ENCODE measurements at places on chromosomes 7 and 10. TPM values are rescaled to one million over a fixed set of nuclear protein-coding genes. Genes with fewer than 3 reads are reported as not detected.
A peak's percentile ranks its signal among the peaks of the same experiment; 100 is the strongest.

- H3K27ac ChIP-seq = peak overlapping the region; percentile 58
- no peaks in the 10 kb centered on the region for H3K36me3 ChIP-seq
These were observed 76.7 kb downstream of the GPR26 start for GRCh38 chr10:123742751-123743440.

CCDC3 gene
- total RNA-seq = 3.1 TPM

RARRES2 gene
- total RNA-seq = 342 TPM

DNA sequence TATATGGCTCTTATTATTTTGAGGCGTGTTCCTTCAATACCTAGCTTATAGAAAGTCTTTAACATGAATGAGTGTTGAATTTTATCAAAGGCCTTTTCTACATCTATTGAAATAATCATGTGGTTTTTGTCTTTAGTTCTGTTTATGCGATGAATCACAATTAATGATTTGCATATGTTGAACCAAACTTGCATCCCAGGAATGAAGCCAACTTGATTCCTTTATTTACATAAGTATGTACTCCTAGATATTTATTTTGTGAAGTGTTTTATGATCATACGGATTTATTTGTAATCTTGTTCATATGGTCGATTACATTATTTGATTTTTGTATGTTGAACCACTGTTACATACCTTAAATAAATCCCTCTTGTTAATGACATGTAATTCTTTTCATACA lies 244.3 kb upstream of the KCND2 start:
- H3K36me3 ChIP-seq = no peaks in the 10 kb centered on the region
- H3K4me3 ChIP-seq = no peak overlapping the region

ARMC3 gene
- not detected for total RNA-seq

PNLIPRP2 gene
- not detected for total RNA-seq

DNA sequence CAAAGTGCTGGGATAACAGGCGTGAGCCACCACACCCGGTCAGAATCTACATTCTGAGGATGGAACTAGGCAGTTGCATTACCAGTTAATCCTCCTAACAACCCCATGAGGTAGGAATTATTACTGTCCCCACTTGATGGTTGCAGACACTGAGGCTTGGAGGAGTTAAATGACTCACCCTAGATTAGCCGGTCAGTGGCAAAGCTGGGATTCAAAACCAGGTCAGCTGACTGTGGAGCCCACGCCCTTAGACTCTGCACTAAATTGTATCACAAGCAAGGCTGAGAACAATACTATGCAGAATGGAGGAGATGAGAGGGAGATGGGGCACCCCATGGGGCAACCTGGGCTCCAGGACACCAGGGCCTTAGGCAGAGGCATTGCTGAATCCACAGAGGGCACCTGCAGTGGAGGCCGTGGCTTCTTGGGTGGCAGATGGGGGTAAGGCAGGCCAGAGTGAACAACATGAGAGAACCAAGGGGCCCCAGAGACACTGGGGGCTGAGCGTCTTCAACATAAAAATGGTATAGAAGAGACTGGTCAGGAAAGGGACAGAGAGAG lies 723.4 kb downstream of the PARD3 start:
- H3K36me3 ChIP-seq = no peaks in the 10 kb centered on the region
- DNase-seq = no peak
- H3K27me3 ChIP-seq = no peaks in the 10 kb centered on the region
- no peak overlapping the region for H3K27ac ChIP-seq
- no peak overlapping the region for H3K4me3 ChIP-seq

DNA sequence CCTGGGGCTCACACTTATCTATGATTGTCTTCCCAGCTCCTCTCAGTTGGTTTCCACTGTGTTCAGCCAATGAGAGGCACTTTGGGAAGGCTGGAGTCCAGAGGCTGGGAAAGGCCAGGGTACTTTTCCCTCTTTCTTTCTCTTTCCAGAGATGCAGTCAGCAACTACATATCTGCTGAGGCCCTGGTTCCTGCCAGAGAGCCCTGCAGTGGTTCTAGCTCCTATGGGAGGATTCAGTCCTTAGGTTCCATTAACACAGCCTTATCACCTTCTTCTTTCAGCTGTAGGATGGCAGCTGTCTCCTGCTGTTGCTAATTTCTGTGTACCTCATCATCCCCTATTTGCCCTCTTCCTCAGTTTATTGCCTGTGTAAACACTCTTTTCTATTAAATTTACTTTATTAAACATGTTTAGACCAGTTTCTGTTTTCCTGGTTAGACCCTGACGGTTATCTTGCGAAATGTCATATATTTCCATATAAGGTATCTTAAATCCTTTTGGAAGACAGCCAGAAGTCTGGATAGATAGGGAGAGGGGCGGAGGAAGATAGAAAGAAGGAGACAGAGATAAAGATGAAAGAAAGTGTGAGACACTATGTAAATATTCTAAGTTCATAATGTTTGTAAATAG lies 100.3 kb downstream of the HGF start:
- H3K4me3 ChIP-seq = no peak overlapping the region
- H3K36me3 ChIP-seq = no peaks in the 10 kb centered on the region
- no peaks in the 10 kb centered on the region for H3K27me3 ChIP-seq

DNA sequence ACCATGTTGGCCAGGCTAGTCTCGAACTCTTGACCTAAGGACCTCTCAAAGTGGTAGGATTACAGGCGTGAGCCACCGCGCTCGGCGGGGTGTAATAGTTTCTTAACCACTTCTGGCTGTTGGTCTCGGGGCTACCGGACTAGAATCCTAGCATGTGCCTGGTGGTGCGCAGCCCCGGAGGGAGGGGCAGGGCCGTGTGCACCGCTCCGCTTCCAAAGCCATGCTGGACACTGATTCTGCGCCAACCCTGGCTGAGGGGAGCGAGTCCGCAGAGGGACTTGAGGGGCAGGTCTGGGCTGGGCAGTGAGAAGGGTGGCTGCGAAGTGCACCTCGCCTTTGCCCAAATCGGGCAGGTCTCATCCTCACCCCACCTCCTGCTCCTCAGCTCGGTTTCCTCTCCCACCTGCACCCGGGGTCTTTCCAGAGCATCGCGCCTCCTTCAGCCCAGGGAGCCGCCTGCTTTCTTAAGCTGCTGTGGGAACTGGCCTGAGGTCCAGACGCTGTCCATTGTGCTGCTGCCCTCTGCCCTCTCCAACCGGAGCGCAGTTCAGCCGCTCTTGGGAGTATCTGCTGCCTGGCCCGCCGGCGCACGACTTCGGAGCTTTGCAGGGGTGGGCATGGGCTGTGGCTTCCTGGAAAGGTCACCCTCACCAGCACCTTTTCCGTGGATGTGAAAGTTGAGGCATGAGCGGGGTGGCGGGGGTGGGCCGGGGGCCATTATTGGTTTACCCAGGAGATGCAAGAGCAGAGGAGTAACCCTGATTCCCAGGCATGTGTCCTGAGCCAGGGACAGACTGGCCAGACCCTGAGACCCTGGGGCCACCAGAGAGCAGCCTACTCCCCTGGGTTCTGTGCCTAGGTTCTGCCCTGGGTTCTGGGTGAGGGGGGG lies 422.6 kb upstream of the NUPR2 start:
- DNase-seq = no peak
- no peak overlapping the region for H3K27ac ChIP-seq
- no peaks in the 10 kb centered on the region for H3K36me3 ChIP-seq
- H3K4me3 ChIP-seq = peak overlapping the region; percentile 34

SPOCK2 gene
- 5.8 TPM for total RNA-seq

- no peaks in the 10 kb centered on the region for H3K36me3 ChIP-seq
- H3K4me3 ChIP-seq = no peak overlapping the region
- no peaks in the 10 kb centered on the region for H3K27me3 ChIP-seq
- H3K27ac ChIP-seq = no peak overlapping the region
- H3K4me1 ChIP-seq = peaks cover 12% of the 10 kb centered on the region
These were observed 115.2 kb upstream of the PITRM1 start for GRCh38 chr10:3287572-3288445.

DNA sequence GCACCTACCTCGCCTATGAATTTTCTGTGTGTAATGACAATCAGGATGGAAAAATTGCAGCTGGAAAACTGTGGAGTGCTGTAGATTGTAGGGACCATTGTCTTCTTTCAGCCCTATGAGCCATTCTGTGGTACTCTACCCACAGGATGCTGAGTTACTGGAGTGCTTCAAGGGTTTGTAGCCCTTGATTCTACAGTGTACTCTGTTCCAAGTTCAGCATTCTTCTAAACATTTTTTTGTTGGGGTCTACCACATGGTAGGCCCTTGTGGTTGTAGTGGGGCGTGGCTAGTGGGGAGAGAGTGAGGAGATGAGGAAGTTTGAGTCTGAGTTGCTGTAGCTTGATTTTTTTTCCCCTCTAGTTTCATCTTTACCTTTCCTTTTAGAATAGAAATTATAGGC lies 33.5 kb downstream of the REEP3 start:
- no peaks in the 10 kb centered on the region for H3K27me3 ChIP-seq
- DNase-seq = no peak
- H3K4me3 ChIP-seq = no peak overlapping the region
- H3K27ac ChIP-seq = no peak overlapping the region
- no peaks in the 10 kb centered on the region for H3K36me3 ChIP-seq
- H3K4me1 ChIP-seq = peaks cover 9% of the 10 kb centered on the region

DNA sequence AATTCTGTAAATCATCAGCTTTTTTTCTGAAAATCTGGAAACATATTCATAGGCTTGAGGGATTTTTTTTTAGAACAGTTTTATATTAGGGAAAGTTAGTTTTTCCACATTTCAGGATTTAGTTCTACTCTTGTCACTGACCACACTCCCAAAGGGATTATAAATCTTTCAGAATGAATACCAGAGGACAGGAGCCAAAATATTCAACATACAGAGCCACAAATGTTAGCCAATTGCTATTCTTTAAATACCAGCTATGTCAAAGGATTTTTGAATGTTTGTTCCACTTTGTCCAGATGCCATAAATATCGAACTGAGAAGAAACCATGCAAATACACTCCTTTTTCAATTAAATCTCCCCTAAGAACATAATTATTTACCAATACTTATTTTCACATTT lies 50.7 kb downstream of the ODAD2 start:
- no peak for DNase-seq
- no peaks in the 10 kb centered on the region for H3K4me1 ChIP-seq
- H3K27ac ChIP-seq = no peak overlapping the region
- no peaks in the 10 kb centered on the region for H3K27me3 ChIP-seq
- no peak overlapping the region for H3K4me3 ChIP-seq
- no peaks in the 10 kb centered on the region for H3K36me3 ChIP-seq

GRCh38 chr10:58996063-58996462 lies 180.4 kb upstream of the PHYHIPL start:
- no peaks in the 10 kb centered on the region for H3K27me3 ChIP-seq
- H3K4me1 ChIP-seq = peaks cover 4% of the 10 kb centered on the region
- no peak for DNase-seq
- H3K36me3 ChIP-seq = no peaks in the 10 kb centered on the region
- no peak overlapping the region for H3K27ac ChIP-seq

NUPR2 gene
- not detected for total RNA-seq

DNA sequence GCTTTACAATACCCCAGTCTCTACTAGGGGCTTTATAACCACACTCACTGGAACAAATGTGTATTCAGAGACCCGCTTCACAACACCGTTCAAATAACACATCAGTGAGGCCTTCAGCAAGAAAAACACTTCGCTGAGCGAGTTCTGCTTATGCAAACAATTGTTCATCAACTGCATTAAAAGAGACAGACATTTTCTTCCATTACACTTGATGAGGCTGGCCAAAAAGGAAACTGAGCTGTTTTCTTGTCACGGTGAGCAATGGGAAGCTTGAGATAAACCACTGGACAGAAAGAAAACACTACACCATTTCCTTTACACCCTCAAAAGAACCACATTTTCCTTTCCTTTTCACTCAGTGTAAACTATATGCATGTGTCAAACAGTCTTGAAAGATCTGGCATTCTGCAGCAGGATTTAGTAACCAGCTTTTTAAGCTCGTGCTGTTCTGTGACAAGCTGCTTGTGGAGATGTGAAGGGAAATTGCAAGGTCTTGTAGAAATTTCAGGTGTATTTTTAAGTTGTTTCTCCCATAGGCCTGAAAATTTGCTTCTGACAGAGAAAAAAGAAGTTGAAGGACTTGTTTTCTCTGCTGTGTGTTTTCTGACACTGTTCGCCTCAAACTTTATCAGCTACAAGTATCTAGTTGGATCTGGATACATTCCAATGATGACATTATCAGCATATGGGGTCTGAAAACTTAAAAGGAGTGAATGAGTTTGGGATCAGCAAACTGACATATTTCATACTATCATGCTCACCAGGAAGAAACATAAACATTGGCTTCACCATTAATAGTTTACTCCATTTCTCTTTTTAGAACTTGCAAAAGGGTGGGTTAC lies 693.1 kb downstream of the PARD3 start:
- H3K4me3 ChIP-seq = no peak overlapping the region
- no peaks in the 10 kb centered on the region for H3K27me3 ChIP-seq
- peaks cover 13% of the 10 kb centered on the region for H3K36me3 ChIP-seq

DNA sequence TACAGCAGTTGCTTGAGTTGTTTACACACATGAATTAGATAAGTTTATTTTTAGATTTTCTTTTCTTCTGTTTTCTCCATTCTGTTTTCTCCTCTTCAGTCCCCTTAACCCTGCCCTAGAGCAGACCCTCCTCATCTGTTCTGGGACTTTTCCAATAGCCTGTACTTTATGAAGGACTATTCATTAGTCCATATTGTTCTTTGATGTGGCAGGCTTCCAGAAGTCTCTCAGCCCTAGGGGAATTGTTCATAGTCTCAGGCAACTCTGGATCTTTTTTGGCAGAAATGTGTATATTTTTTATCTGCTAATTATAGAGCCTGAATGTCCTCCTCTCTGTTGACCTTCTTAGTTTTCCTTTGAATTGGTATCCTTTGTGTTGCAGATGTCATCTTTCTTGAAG lies 25.4 kb downstream of the KAT6B start:
- H3K4me3 ChIP-seq = no peak overlapping the region
- peaks cover 21% of the 10 kb centered on the region for H3K4me1 ChIP-seq
- no peaks in the 10 kb centered on the region for H3K36me3 ChIP-seq
- no peak overlapping the region for H3K27ac ChIP-seq

AGAP3 gene
- 36.4 TPM for total RNA-seq

CALML5 gene
- not detected for total RNA-seq

- H3K27me3 ChIP-seq = no peaks in the 10 kb centered on the region
- H3K36me3 ChIP-seq = no peaks in the 10 kb centered on the region
- peak overlapping the region; percentile 93 for H3K27ac ChIP-seq
- DNase-seq = peak; percentile 98
- H3K4me3 ChIP-seq = peak overlapping the region; percentile 13
These were observed 5.0 kb upstream of the TACR2 start for GRCh38 chr10:69421611-69422308.

OPN1SW gene
- total RNA-seq = not detected

DNA sequence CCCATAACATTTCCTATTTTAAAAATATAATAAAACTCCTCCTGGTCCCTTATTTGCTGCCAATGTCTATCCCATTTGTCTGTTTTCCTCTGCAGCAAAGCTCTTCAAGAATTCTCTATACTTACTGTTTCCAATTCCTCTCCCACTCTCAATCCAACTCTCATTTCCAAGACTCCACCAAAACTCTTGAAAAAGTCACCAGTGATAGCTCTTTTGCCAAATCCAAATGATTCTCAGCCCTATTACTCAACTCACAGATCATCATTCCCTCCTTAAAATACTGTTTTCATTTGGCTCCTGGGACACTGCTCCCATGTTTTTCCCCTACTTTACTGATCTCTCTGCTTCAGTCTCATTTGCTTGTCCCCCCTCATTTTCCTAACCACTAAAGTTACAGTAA lies 139.4 kb downstream of the HIBADH start:
- H3K4me3 ChIP-seq = no peak overlapping the region
- no peaks in the 10 kb centered on the region for H3K27me3 ChIP-seq
- no peaks in the 10 kb centered on the region for H3K4me1 ChIP-seq

GRCh38 chr10:13669182-13669855 lies 82.6 kb downstream of the PRPF18 start:
- H3K36me3 ChIP-seq = peaks cover 88% of the 10 kb centered on the region
- no peaks in the 10 kb centered on the region for H3K27me3 ChIP-seq
- H3K4me1 ChIP-seq = no peaks in the 10 kb centered on the region
- no peak overlapping the region for H3K27ac ChIP-seq

Measured in sigmoid colon (tissue), 7 donors.